Stimulated activated CD4-positive, alpha-beta T cell treated with anti-CD3 and anti-CD28 coated beads, Interleukin-1b, Interleukin-23, amount 100 ng/mL, for 1 hour (primary cell): ENCODE measurements at places on chromosomes 4 and X.

DNA sequence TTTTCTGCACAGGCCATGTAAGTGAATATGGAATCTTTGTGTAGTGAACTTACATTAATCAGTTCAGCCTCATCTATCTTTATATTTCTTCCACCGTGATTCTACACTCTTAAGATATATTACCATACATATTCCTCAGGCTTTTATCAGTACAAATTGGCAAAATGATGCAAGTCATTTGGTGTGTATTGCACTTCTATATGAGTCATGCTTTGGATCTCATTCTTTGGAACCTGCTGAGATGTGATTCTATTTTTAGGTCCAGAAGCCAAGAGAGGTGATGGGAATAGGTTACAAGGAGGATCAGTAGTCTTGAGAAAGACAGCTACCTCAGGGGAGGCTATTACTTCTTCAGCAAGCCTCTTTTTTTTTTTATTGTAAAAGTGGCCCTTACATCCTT, 204.4 kb downstream of the ZNF330 start:
- DNase-seq: no peak

DNA sequence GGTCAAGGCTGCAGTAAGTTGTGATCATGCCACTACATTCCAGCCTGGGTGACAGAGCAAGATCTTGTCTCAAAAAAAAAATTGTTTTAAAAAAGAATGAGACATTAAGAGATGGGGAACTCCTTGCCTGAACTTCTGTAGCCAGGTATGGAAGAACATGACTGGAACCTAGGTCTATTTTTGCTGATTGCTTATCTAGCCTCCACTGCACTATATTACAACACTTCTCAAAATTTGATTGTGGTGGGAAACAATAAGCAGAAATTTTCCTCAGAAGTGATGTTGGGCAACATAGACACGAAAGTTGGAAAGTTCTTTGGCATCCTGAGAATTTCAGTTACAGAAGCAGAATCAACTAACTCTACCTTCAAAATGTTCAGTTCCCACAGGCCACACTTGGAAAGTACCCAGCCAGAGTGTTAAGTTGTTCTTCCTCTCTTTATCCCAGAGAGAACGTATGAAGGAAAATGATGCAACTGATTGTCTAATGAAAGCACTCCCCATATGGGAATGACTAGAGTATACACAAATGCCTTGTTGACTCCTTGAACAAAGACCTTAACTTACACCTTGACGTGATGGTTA, 50.0 kb downstream of the LUZP4 start:
- no peak for DNase-seq

DNA sequence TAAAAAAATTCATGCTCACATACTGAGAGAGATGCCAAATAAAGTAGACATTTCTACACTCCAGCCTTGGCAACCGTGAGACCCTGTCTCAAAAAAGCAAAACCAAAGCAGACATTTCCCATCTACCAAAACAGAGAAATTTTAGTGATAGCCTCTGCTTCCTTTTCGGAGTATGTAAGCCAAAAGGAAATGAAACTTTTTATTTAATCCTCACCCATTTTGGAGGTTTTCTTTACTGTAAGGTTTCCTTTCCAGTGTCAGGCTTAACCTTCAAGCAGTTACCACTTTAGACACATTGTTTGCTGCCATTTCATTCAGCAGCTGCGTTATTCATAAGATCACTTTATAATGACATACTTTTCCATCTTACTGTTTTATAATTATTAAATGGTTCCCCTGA, 15.9 kb downstream of the ADD1 start:
- no peak for DNase-seq

- no peak for DNase-seq
Observed at GRCh38 chrX:8504451-8504850, 39.8 kb downstream of the VCX3B start.

DNA sequence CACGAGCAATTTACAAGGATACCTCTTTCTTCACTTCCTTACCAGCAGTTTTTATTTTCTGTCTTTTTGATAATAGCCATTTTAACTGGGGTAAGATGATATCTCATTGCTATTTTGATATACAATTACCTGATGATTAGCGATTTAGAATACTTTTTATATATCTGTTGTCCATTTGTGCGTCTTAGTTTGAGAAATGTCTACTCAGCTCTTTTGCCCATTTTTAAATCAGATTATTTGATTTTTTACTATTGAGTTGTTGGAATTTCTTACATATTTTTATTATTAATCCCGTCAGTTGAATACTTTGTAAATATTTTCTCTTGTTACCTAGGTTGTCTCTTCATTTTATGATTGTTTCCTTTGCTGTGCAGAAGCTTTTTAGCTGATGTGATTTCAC, 1.5 kb upstream of the SPIN2A start:
- no peak for DNase-seq

DNA sequence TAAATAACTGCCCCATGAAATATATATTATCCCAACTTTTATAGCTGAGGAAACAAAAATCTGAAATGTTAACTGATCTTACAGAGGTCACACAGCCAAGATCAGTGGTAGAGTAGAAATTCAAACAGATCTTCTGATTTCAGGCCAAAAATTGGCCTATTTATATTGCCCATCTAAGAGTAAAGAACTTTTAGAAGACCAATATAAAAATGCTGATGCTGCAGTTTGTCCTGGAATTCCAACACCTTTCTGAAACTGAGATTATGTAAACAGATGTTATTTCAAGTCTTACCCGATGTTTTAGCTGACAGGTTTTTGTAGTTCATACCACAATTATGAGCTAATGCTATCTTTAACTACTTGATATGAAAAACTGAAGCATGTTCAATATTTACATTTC, 51.1 kb downstream of the SPANXN3 start:
- no peak for DNase-seq
